ENCODE measurements at places on chromosomes 3 and 15.

GRCh38 chr15:30963681-30964080 is 27.7 kb downstream of the MTMR10 start:
- DNase-seq = no peak

DNA sequence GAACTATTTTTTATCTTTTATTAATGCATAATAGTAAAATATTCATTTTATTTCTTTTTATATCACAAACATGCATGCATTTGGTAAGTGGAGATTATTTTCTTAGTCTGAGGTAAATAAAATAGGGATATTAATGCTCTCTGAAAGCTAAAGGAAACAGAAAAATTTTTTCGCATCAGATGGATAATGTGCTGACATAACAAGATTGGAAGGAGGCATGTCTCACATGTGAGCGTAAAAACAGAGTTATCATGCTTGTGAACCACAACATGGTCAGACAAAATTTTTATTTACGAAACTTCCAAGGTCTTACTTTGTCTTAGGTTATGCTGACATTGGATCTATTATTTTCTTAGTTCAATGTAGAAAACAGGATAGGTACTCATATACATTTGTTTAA is 166.1 kb downstream of the SPATA16 start:
- no peak for DNase-seq

- no peak for DNase-seq
Observed at GRCh38 chr3:136473716-136474326, 223.7 kb downstream of the PCCB start.

DNA sequence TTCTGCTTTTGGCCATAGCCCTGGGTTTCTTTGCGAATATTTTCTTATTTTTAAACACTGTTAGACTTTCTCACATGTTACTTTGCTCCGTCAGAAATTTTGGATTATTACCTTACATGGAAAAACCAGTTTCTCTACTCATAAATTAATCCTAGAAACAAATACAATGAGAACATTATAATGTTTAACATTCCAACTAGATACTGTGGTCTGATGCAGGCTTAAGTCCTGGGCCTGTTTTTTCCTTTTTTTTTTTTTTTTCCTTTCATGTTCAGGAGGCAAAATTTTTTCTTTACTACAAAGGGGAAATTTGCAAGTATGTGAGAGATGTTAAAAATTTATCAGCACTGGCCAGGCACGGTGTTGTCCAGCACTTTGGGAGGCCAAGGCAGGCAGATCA is 28.9 kb downstream of the POPDC2 start:
- DNase-seq = no peak

GRCh38 chr15:88608607-88609181 is 12.4 kb upstream of the AEN start:
- DNase-seq = no peak

GRCh38 chr3:113571360-113571759 is 39.0 kb downstream of the SIDT1 start:
- DNase-seq = no peak
